Islet precursor cell (in vitro differentiated cells): ENCODE measurements at places on chromosomes 7 and 10.

DNA sequence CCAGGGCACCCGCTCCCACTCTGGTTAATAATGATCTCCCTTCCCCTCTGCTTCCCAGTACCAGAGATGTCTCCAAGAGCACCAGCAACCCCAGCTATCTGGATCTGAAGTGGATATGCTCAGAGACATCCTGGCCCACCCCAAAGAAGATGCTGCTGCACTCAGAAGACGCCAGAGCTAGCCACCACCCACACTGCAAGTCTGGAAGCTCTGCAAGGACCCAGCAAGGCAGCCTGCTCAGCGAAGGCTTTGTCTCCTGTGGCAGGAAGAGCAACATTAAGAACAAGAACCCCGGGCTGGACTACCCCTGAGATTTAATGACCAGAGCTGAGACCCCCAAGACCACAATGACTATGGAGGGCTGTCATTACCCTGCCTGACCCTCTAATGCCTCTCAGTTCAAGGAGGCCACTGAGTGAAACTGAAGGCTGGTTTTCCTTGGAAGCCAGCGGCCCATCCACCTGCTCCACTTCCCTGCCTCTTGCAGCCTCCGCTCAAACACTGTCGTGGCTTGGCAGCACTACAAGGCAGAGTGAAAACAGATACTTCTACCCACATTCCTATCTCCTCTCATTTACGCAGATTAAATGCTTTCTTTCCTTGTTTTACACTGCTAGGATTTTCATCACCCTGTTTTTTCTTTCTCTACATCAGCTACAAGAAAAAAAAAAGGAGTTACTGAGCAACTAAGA is 202.2 kb downstream of the SNX10 start:
- no peak for DNase-seq

GRCh38 chr10:110013630-110014293 is 6.0 kb downstream of the ADD3 start:
- DNase-seq: peak; percentile 82

DNA sequence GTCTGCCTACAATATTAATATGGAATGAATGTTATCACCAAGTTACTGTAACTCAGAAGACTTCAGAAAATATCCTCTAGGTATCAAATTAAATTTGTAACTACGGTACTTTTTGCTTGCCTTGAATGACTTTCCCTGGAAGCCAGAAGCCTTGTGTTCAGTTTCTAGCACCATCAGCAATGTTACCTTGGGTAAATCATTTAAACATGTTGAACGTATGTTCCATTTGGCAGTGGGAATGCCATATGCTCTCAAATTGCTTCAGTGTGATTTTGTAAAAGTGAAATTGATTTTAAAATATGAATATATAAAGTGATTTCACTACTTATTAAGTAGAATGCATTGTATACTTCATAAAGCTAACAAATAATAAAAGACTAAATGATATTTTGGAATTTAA is 11.2 kb downstream of the RPA3 start:
- DNase-seq: no peak

GRCh38 chr7:101954499-101954898 is 137.1 kb downstream of the CUX1 start:
- DNase-seq: no peak

DNA sequence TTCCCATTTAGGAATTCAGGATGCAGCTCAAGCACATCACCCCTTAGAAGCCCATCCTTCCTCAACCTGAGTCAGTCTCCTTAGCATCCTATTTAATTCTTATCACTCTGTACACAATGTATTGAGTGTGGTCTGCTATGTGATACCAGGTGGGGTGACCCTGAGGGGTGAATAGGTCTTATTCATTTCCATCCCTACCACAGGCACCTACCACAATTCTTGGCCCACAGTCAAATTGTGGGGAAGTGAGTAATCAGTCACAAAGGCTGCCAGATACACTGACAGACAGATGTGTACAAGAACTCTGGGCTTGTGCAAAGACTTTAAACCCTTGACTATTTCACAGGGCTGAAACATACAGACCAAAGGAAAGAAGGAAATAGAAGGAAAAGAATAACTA is 560.5 kb downstream of the PARD3 start:
- peak; percentile 78 for DNase-seq

- DNase-seq: no peak
Observed at GRCh38 chr10:119299531-119299930, 92.2 kb downstream of the GRK5 start.

DNA sequence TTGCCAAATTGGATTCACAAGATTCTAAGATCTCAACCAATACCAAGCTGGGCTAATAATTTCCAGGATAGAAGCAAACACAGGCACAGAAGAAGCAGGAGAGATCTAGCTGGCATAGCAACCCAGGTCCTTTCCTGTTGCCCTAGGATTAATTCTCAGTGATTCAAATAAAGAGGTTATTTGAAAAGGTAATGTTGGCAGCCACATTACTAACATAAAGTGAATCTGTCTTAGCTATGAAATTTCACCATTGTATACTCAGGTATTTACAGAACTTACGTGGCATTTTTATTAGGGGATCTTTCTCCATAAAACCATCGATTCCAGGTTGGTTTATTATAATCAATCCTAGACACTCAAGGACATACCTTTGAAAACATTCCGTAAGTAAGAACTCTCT is 379.3 kb upstream of the POM121L12 start:
- no peak for DNase-seq

DNA sequence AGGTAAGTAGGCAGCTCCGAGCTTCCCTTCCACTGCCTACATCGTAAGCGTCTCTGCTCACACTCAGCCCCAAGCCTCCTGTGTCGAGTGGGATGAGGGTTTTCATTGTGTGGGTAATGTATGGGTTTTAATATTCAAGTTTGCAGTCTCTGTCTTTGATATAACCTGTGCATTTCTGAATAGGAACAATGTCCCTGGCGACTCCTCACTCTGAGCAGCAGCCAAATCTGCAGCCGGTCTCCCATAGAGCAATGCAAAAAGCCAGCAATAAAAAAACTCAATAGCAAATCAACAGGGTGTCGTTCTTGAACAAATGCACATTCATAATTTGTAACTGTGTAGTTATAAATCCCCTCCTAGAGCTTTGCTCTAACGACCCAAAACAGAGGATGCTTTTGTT is 33.4 kb downstream of the PPP1R17 start:
- DNase-seq: no peak

DNA sequence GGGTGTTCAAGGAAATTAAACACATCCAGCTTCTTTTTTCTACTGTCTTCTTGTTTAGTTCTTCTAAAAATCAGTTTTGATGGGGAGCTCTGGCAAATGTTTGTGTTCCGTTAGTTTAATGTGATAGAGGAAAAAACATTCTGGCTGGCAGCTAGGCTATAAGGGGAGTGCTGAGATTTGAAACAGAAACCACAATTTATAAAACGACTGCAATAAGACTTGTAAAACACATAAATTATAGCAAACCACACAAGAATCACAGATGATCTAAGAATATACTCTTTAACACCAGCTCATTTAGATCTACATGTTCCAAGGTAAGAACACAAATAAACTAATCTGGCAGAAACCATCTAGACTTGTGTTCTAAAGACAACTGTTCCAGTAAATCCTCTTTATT is 425.5 kb downstream of the CNTNAP2 start:
- no peak for DNase-seq

GRCh38 chr7:124907490-124907889 is 22.1 kb downstream of the POT1 start:
- DNase-seq: no peak

GRCh38 chr7:35630024-35630972 is 64.6 kb downstream of the HERPUD2 start:
- DNase-seq: no peak

DNA sequence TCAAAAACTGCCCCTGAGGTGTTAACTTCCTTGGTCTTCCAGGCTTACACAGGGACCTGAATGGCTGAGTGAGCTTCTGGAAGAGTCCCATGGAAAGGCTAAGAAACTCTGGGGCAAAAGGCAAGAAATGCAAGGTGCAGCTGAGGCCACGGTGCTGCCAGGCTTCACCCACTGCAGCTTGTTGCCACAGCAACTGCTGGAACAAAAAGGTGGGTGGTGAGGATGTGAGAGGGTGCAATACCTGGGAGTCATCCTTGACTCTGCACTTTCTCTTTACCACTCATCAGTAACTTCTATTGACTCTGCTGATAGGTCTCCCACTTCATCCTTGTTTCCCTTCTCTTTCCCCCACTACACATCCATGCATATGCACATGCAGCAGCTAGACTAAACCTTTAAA is 258.6 kb downstream of the BMPER start:
- no peak for DNase-seq

- DNase-seq: no peak
Observed at GRCh38 chr7:49639808-49640207, 133.6 kb upstream of the VWC2 start.

GRCh38 chr10:48656914-48657305 is 27.8 kb upstream of the WDFY4 start:
- DNase-seq: peak; percentile 42

GRCh38 chr7:1745018-1745532 is 75.0 kb downstream of the ELFN1 start:
- DNase-seq: no peak

- DNase-seq: no peak
Observed at GRCh38 chr7:22700559-22701002, 26.4 kb upstream of the IL6 start.

DNA sequence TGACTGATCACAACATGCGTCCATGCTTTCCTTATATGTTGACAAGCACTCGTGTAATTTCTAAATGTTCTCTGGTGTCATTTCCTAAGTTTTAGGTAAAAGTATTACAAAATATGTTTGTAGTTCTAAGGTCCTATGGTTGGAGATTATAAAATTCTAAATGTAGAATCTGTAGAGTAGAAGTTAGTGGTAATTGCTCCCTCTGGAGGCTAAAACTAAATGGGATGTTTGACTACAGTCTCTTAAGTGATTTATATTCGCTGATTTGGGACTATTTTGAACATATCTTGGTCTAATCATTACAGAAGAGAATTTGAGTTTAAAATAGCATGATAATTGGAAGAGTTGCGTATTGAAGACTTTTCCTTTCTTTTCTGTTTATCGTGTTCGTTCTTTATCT is 74.1 kb downstream of the ZMYND11 start:
- no peak for DNase-seq

DNA sequence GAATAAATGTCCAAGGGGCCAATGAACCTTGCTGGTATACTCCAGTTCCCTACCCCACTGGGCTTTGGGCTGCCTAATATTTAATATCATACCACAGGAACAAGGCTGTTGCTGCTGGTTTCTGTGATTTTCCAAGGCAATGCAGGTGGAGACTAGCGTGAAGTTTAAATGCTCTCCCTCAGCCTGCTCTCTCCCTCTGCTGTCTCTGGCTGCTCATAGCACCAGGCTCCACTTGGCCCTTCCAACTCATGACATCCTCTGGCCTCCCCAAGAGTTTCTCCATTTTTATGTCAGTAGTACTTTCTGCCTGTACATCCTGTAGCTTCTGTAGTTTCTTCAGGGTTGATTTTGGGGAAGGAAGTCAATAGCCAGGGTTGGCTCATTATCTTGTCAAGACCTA is 103.5 kb downstream of the LHFPL3 start:
- no peak for DNase-seq

- peak; percentile 63 for DNase-seq
Observed at GRCh38 chr7:21642422-21642821, 99.6 kb downstream of the DNAH11 start.

- no peak for DNase-seq
Observed at GRCh38 chr7:81339946-81340345, 421.1 kb upstream of the SEMA3C start.

GRCh38 chr7:92313055-92313454 is 67.3 kb downstream of the ANKIB1 start:
- no peak for DNase-seq

GRCh38 chr10:43282881-43283280 is 16.0 kb upstream of the RASGEF1A start:
- peak; percentile 88 for DNase-seq

DNA sequence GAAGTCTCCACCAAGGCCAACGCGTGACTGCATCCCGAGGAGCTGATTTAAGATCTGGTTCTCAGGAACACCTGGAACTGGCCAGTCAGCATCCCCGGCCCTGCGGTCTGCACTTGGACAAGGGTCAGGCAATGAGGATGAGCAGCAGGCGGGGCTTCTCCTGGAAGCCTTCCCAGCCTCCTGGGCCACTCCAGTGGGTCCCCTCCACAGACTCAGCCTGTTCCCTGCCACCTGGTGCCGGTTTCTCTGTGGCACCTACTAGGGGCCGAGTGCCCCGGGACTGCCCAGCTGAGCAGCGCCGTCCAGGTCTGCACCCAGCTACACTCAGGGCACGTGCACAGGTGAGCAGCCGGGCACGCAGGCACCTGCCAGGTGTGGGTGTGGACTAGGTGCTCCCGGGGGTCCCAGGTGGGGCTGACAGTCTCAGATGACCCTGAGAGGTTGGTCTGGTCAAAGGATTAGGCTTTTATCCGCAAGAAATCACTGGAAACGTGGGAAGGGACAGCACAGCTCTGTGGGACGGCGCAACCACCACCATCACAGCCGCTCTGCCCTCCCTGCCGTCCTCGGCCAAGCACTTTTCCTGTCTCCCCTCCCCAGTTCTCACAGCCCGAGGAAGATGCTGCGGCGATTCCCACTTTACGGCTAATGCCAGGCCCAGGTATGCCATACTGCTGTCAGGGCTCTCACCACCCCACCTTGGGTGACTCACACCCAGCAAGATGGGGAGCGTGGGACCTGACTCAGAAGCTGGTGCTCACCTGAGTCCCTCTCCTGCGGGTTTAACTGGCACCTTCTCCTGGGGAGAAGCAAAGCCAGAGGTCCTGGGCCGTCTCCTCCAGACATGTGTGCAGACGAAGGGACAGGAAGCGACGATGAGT is 166.0 kb downstream of the RNF216 start:
- DNase-seq: no peak

DNA sequence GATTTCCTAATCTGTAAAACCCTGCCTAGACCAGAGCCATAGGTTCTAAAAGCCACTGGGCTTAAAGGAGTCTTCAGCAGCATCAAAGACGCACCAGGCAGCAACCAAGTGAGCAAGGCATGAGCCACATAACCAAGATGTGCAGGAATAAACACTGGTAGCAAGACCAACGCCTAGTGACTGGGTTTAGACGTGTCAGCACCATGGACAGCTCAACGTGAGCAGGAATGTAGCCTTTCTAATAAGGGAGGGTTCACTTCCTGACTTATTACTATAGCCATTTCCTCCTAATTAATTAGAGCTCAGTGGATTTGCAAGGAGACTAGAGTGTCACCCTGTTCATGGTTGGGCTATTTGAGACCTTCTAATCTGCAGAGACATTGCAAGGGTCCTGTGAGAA is 223.7 kb downstream of the LHFPL3 start:
- peak; percentile 81 for DNase-seq

DNA sequence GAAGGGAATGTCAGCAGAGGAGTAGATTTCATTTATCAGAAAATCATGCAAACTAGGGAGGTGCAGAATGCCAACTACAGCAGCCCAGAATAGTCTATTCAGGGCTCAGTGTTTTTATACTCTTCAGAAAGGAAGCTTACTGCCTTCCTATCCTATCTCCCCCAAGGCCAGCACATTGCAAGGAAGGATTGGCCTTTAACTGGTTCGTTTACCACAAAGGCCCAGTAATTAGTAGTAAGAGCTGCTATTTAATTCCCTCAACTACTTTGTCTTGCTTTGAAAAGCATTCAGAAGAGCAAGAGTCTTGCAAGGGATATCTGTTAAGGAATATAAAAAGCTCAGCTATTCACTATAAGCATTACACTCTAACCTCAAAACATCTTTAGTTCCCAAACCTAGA is 86.4 kb upstream of the RNF148 start:
- no peak for DNase-seq
